Left lung (tissue), 14 donors: ENCODE measurements at places on chromosomes 7 and 10.

DNA sequence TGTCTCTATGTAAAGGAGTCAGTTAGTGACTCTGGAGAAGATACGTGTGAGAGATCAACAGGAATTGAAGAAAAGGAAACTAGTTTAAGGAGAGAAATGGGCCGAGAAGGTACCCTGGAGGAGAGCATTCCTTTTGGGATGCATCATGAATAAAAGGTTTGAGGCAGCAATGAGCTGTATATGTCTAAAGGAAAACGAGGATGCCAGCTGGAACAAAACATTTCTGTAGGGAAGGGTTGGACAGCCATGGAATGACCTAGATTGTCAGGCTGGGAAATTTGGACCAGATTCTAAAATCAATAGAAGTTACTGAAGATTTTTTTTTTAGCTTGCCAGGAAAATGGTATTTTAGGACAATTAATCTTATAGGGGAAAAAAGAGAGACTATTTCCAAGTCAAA lies 17.2 kb upstream of the MPP7 start:
- DNase-seq = no peak

DNA sequence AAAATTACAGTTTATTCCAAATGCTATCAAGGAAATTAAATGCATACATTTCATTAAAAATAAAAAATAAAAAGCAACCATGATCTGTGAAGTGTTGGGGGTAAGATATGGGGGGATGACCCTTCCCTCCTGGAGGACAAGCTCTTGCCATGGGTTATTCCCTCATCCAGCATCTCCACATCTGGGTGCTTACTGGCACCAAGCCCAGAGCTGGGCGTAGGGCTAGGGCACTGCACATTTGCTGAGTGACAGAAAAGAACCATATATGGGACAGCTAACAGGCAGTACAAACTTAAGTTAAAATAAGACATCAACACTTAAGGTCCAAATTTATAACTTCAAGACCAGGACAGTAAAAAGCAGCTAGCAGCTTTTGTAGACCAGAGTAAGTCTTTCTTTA lies 10.2 kb downstream of the CCDC6 start:
- DNase-seq = no peak

DNA sequence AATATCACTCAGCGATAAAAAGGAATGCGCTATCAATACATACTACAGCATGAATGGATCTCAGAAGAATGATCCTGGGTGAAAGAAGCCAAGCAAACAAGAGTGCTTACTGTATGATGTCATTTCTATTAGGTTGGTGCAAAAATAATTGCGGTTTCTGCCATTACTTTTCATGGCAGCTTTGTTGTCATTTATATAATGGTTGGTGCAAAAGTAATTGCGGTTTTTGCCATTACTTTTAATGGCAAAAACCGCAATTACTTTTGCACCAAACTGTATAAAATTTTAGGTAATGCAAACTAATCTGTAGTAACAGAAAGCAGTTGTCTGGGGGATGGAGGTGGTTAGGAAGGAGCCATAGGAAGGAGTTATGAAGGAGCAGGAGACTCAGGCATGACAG lies 318.3 kb upstream of the ZMIZ1 start:
- no peak for DNase-seq

GRCh38 chr7:121500360-121501058 lies 104.4 kb upstream of the FAM3C start:
- DNase-seq = no peak

- DNase-seq = no peak
Observed at GRCh38 chr7:46468753-46469356, 547.8 kb upstream of the IGFBP3 start.
